ENCODE measurements at places on chromosomes 7 and 10.
A peak's percentile ranks its signal among the peaks of the same experiment; 100 is the strongest.

- no peak for DNase-seq
These were observed 423.8 kb downstream of the ARL4A start for GRCh38 chr7:13111230-13111629.

DNA sequence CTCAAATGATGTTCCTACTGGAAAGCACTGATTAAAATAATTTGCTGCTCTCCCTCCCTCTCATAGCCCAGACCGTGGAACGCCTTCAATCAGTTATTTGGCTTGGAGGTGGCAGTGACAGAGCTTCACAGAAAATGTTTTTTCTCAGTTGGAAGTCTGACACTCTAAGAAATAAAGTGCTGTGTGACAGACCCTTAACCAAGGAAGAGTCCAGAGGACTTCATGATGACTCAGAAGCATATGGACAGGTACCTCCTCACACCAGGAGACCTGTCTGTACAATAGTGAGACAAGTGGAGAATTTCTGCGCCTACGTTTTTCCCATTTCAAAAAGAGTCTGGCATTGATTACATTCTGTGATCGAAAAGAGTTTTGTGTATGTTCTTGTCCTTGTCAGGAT, 295.5 kb downstream of the DOCK4 start:
- DNase-seq = no peak

DNA sequence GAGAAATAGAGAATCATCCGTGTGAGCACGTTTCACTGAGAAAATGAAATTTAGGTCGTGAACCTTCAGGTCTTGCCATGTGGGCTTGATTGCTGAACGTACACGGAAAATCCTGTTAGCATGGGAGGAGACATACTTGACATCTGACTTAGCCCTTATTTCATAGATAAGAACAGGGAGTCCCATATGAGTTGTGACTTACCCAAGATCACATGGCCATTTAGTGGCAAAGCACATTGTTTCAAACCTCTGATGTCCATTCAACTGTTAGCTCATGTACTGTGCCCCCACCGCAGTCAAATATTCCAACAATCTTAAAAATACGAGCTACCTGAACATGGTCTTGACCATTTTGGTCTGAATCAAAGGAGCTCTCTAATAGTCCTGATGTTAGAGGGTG, 411.2 kb upstream of the FZD8 start:
- no peak for DNase-seq

DNA sequence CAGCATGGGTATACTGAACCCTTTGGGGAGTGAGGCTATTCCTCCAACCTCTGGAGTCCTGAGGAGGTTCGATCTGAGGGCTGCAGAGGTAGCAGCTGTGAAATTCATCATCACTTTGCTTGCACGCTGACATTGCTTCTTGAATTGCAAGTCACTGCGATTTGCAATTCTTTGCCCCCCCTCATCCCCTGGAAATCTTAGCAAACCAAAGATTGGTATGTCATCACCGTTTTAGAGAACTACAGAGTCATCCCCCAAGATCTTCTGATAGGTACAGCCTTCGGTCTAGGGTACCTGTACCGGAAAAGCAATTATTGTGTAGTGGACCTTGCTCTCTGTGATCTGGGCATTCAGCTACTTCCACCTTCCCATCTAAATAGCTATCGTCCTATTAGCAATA, 192.6 kb downstream of the KLF6 start:
- no peak for DNase-seq

GRCh38 chr7:101814991-101815825, 2.2 kb upstream of the CUX1 start:
- DNase-seq = peak; percentile 54

DNA sequence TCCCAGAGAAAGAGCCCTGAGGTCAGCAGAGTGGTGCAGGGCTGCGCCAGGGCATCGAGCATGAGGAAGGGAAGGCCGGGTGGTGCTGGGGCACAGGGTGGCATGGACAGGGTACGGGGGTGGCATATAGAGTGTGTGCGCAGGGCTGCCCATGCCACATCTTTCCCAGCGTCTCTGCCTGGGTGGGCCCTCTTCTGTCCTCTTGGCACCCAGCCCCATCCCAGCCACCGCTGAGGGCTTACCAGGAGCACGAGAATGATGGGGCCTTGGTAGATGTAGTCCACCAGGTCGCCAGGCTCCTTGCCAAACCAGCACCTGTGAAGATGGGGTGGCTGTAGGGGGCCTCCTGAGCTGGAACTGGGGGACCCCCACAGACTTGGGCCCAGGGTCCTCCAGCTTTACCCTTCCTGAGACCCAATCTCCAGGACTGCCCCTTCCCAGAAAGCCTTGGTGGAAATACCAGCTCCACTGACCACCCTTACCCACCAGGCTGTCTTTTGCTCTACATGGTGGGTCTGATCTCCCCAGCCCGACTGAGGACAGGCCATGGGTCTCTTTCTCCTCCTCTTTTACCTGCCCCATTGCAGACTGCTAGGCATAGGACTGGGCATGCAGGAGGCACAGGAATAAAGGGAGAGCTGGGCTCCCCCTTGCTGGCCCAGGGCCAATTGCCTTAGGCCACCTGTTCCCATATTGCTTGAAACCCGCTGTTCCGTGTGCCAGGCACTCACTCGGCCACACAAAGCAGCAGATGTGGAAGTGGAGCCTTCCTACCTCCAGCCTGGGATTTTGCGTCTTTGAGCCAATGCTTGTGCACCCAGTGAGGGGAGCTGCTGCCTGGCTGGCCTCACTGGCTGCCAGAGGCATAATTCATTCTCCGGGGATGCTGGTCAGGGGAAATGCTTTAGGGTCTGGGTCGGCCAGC, 21.7 kb downstream of the CRHR2 start:
- no peak for DNase-seq

GRCh38 chr7:123770378-123770777, 21.6 kb upstream of the WASL start:
- DNase-seq = no peak

- DNase-seq = no peak
These were observed 144.5 kb downstream of the RNF216 start for GRCh38 chr7:5636914-5637313.

GRCh38 chr10:132572545-132572937, 35.0 kb downstream of the INPP5A start:
- no peak for DNase-seq

DNA sequence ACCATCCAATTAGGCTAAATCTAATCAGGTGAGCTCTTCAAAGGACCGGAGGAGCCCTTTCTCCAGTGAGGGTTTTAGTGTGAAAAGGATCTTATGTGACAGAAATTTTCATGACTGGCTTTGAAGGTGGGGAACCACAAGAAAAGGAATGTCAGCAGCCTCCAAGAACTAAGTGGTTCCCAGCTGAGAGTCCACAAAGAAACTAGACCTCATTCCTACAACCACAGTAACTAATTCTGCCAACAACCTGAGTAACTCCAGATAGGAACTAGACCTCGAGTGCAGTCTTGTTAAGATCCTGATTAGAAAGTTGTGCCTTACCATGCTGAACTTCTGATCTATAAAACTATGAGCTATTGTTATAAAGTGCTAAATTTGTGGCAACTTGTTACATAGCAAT, 51.3 kb downstream of the PCLO start:
- no peak for DNase-seq

DNA sequence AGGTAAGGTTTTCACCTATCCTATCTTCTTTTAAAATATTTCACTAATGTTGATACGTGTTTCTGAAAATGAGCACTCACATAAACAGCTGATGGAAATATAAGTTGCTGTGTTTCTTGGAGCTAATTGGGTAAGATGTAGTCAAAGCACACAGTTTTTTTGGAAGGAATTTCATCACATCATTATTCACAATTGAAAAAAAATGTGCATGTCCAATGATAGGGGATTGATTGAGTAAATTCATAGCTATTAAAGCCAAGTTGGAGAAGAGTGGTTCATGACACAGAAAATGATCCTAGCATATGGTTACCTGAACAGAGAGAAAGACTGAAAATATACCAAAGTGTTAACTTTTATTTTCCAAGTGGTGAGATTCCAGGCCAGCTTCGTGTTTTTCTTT, 29.6 kb downstream of the GLI3 start:
- DNase-seq = no peak

DNA sequence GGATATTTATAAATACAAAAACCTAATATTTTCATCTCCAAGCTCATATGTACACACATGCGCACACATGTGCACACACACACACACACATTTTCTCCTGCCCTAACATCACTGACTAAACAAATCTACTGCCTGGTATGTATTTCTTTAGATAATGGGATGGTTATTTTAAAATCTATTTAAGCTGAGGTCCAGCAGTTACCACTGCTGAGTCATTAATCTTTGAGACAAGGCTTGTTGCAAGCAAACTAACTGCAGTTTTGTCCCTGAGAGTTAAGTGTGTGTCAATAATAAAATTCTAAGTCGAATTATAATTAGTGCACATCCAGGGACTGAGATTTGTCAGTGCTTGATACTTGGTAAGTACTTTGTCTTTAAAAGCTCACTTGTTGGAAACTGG, 135.1 kb downstream of the VPS50 start:
- DNase-seq = no peak

DNA sequence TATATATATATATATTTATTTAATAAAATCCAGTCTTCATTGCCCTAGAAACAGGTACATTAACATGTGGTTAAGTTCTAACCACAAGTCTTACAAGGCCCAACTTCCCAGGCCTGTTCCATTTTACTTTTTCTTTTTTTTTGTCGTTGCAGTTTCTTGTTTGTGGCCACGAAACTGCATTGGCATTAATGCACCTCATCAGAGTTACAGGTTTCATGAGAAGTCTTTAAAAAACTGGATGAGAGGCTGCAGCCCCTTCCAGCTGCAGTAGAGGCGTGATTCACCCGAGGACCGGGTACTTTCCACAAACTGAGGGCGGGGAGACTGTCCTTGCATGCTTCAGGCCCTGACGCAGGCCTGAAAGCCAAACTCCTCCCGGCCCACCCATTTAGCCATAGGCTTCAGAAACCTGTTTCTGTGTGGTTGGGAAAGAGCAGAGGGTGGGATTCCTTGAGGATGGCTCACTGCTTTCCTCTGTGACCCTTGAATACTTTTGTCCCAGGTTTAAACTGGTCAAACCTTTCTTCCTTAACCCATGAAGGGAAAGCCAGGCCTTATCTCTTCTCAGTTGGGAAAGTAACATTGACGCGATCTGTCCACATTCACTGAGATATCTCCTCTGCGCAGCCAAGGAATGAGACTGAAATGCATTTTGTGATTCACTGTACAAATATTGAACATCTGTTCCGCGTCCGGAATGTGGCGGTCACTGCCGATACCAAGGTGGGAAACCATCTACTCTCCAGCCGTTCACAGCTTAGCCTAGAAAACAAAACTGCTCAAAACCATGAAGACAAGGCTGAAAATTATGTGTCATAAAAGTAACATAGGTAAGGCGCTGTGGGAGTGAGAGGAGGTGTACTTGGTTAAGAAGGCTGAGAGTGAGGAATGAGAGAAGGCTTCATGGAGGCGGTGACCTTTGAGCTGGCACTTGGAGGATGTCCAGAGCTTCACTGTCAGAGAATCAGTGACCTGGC, 311.7 kb downstream of the GATA3 start:
- DNase-seq = peak; percentile 45

GRCh38 chr7:70053421-70053820, 455.1 kb downstream of the AUTS2 start:
- DNase-seq = no peak

DNA sequence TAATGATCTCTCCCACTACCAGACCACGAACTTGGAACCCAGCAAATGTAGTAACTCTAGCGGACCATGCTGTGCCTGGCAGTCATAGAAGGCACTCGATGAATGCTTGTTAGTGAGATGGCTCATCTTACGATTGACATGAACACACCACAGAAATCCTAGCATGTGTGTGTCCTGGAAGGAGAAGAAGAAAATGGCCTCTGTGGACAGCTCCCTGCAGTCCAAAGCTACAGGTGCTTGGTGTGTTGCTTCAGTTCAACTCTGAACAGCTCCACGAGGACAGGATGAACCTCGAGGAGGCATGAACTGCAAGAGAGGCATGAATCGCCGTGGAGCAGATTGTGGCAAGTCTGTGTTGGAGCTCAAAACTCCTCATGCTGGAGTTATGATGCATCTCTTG, 93.5 kb downstream of the KLF6 start:
- no peak for DNase-seq

DNA sequence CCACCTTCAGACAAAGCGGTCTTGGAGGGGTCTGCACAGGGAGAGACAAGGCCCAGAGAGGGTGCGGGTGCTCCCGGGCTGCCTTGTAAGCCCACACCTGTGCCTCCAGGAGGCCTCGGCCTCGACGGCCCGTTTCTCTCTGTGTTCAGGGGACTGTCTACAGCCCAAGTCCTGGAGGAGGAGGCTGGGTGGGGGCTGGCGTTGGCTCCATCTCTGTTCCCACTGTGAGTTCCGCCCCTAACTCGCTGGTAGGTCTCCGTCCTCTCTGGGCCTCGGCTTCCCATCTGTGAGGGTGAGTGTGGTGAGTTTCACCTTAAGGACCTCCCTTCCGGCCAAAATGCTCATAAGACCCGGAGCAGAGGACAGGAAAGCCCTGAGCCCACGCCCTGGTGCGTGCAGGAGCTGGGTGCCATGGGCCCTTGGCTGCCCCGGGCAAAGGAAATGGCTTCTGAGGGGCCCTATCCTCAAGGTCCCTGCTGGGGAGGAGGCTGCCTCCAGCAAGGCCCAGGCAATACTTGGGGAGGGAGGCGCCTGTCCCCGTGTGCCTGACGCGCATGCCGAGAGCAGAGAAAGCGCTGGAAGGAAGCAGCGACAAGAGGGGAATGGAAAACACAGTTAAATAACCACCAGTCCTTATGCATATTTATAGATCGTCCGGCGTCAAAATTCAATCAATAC, 276.8 kb downstream of the ELFN1 start:
- no peak for DNase-seq

DNA sequence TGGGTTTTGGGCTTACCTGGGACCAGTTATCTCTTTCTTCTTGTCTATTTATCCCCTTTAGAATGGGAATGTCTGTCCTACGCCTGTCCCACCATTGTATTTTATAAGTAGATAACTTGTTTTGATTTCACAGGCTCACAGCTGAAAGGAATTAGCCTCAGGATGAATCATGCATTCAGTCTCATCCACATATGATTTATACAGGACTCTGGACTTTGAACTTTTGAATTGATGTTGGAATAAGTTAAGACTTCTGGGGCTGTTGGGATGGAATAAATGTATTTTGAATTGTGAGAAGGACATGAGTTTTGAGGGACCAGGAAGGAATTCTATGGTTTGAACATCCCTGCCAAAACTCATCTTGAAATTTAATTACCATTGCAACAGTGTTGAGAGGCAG, 112.6 kb downstream of the AMPH start:
- no peak for DNase-seq
